ENCODE measurements at places on chromosomes 12 and 14. TPM values are rescaled to one million over a fixed set of nuclear protein-coding genes. Genes with fewer than 3 reads are reported as not detected.

GRCh38 chr12:15979096-15980092 lies 68.3 kb downstream of the DERA start:
- no peak for DNase-seq

DNA sequence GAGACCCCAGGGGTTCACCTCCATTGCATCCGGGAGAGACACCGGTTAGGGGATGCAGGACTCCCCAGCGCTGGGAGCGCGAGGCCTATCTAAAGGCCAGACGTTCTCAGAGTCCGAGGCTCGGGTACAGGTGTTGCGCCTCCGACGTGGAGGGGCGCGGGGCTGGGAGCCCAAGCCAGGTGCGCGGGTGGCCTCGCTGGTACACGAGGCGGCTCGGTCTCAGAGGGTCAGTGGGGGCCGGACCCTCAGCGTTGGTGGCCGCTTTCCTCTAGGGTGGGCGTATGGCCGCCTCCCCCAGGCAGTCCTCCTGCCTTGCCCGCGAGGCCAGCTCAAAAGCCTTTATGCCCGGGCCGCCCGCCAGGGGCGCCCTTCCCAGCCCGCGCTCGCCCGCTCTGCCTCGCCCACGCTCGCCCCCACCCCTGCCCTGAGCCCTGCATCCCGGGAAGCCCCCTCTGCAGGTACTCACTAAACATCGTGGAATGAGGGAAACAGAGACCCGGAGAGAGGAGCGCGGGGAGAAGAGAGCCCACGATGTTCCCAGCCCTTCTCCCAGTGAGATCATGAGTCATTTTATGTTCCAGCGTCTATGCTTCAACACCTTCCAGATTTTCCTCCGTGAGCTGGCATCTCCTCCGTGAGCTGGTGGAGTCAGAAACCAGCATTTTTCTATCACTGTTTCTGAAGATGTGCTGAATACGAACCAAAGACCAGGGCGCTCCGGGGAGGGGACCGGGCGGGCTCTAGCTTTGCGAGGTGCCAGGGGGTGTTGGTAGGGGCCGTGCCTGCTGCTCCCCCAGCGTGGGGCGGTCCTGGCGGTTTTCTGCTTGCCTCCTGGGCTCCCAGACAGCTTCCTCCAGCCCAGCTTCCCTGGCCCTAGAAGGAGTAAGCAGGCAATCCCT lies 73.8 kb downstream of the DIO3 start:
- no peak for DNase-seq

Gene DEPDC4
- polyA plus RNA-seq, result 6.3 TPM

- no peak for DNase-seq
These were observed 185.1 kb downstream of the AKAP6 start for GRCh38 chr14:32514236-32514635.

- DNase-seq, result no peak
These were observed 217.3 kb downstream of the MON2 start for GRCh38 chr12:62683776-62684569.

DNA sequence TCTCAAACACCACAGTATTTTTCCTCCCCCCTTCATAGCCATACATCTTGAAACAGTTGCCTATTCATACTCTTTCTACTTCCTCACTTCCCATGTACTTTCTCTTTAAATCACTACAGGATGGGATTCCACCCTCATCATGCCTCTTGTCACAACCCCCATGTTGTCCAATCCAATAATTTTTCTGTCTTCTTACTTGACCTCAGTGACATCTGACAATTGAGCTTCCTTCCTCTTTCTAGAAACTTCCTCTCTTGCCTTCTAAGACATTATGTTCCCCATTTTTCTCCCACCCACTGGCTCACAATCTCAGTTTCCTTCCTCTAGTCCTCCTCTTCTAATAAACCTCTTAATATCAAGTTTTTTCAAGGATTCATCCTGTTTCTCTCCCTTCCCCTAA lies 5.3 kb downstream of the C2CD5 start:
- DNase-seq, result no peak

DNA sequence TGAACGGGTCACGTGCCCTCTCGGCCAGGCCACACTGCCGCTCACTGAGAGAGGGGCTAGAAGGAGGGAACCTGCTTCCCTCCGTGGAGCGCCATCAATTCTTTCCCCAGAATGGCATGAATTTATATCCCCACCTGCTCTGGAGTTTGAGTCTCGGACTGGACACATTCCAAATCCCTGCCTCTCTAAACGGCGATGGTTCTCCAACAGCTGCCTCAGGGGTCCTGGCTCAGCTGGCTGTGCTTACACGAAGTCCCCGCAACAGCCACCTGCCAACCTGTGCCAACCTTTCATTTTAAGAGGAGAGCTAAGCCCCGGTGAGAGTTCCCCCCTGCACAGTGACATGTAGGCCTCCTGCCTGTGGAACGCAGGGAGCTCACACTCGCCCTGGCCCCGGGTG lies 73.2 kb downstream of the RIMBP2 start:
- DNase-seq, result no peak

Gene MOAP1
- 44.4 TPM for polyA plus RNA-seq

GRCh38 chr14:92266216-92266615 lies 56.7 kb upstream of the SLC24A4 start:
- no peak for DNase-seq

DNA sequence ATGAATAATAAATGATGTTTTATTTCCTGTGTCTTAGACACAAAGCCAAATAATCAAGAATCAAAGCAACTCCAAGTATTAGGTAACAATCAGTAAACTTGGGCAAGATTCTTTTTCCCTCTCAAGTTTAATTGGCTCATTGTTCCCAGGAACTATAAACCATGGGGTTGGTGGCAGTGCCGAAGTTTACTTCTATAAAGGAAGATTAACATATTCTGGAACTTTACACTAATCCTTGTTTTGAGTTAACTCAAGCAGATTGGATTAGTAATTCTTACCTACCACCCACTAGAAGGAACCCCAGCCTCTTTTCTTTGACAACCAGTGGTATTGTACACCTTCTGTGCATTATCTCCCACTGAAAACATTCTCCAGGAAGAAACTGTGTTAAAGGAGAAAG lies 197.1 kb downstream of the EXOC5 start:
- no peak for DNase-seq

DNA sequence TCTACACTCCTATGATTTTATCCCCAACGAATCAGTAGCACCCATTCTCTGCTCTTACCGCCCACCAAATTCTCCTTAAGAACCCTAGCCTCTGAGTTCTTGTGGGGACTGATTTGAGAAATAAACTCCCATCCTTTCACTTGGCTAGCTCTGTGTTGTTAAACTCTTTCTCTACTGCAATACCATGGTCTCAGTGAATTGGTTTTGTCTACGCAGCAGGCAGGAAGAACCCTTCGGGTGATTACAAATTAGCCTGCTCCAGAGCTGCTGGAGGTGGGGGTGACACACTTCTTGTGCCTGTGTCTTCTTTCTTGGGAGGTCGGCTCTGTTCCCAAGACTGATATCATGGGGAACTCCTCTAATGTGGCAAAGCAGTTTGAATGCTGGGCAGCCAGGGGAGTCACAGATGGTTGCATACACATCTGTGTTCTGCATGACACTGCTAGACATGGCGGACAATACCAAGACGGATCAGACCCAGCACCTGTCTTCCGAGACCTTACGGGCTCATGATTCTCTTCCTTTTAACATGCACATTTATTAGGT lies 1.6 kb upstream of the C1S start:
- no peak for DNase-seq

- no peak for DNase-seq
These were observed 437.0 kb downstream of the FUT8 start for GRCh38 chr14:65849558-65849957.

Gene DDN
- 85.4 TPM for polyA plus RNA-seq

Gene HPD
- 3.8 TPM for polyA plus RNA-seq

GRCh38 chr12:11991604-11992003 lies 79.1 kb upstream of the BCL2L14 start:
- DNase-seq, result no peak

DNA sequence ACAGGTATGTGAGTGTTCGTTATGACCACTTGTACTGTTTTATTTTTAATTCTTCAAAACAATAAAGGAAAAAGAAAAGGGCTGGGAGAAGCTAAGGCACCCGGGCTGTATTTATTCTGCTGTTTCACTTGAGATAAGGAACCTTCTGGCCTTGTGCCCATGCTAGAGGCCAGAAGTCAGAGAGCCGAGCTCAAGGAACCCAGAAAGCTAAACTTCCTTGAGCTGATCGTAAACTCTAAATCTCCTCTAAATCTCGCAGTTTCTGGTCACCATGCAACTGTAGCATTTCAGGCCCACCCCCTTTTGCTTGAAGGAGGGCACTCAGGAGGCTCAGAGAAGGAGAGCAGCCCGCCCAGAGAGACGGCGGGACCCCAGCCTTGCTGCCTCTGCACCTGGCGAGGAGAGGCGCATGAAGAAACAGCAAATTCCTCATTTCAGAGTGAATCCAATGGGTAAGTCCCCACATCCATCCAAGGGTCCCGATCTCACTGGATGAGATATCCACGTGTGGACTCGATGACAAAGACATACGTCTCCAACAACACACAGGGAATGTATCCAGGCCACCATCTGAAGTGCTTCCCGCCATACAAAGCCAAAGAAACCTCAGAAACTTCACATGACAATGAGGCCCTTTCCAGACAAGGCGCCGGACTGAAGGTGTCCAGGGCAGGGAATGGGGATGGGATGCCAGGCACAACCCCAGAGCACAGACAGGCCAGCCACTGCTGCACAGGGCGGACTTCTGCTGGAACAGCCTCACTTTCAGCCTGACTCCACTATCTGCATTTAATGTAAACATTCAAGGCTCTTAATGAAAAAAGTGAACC lies 14.6 kb downstream of the CCDC88C start:
- no peak for DNase-seq

All from left renal cortex interstitium (tissue), 4 donors.